ENCODE measurements at places on chromosomes 5 and 9.

- no peak for DNase-seq
Observed at GRCh38 chr9:107635101-107635802, 145.7 kb upstream of the KLF4 start.

- DNase-seq, result no peak
Observed at GRCh38 chr9:81123526-81123925, 565.8 kb downstream of the TLE1 start.

DNA sequence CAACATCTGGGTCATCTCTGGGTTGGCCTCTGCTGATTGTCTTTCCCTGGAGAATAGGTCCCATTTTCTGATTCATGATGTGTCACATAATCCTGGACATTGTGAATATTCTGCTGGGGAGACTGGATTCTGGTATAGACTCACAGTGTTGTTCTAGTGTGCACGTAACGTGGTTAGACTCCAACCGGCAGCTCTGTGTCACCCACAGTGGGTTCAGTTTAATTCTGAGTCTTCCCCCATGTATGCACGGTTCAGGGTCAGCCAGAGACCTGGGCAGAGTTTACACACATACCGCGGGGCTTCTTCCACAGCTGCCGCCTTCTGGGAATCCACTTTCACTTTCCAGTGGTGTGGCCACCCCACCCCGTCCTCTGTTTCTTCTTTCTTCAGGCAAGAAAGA, 38.0 kb upstream of the LRRC14B start:
- DNase-seq, result no peak

DNA sequence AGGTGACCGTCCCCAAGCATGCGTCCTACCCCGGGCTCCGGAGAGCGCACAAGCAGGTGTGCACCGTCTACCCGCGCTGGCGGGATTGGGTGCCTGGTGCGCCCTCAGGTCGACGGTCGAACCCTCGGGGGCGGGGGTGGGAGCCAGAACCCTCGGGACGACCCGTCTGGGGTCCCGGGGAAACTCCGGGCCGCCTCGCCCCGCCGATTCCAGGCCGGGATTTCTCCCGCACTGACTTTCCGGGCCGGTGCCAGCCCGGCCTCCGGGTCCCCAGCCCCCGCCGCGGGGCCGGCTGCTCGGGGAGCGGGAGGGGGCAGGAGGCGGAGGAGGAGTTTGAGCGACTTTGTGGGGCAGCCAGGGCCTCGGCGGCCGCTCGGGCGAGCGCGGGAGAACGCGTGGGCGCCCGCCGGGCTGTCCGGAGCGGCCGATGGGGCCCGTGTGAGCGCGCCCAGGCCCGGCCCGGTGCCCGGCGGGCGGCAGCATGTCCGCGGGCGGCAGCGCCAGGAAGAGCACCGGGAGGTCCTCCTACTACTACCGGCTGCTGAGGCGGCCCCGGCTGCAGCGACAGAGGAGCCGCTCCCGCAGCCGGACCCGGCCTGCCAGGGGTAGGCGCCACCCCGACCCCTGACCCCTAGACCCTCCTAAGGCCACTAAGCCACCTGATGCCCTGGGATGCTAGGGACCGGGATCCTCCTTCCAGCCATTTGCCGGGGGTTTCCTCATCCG, at the start of gene DAB2IP:
DAB2IP (plus strand) TSS at position 340 of the 726 bp plus-strand sequence; CDS start at position 482, 142 bp downstream.
- peak; percentile 64 for DNase-seq

- DNase-seq, result no peak
Observed at GRCh38 chr5:134227259-134227658, 1.4 kb upstream of the PPP2CA start.

GRCh38 chr5:2193142-2193541, 310.4 kb upstream of the IRX4 start:
- no peak for DNase-seq

DNA sequence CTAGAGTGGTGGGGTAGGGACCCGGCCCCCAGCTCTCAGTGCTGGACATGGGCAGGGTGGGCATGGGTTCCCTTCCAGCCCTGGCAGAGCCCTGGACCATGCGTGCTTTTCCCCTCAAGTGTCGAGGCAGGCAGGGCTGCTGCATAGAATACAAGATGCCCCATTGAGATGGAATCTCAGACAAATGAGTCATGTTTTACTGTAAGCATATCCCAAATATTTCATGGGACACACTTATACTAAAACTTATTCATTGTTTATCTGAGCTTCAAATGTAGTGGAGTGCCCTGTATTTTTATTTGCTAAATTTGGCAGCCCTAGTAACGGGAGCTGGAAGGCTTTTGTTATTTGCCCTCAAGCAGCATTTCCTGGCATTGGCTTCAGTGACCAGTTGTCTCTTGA, 3.2 kb upstream of the RNU6ATAC start:
- DNase-seq, result no peak

GRCh38 chr5:81545911-81546310, 152.0 kb upstream of the ACOT12 start:
- no peak for DNase-seq

DNA sequence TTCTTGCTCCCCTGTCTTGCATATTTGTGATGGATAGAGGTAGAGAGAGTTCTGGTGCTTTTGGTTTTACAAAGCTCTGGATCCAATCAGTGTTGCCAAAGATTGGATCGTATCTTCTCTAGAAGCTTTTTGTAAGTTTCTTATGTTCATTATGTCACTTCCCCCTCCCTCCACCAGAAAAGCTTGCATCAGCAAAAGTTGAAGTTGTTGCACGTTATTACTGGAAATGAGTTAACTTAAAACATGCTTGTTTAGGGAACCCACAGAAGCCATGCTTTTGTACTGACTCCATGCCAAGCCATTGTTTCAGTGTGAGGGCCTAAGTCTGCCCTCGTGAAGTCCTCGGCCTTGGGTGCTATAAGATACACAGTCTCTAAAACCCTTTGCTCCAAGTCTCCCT, 186.5 kb downstream of the ERCC6L2 start:
- DNase-seq, result no peak

GRCh38 chr5:2562036-2562435, 189.4 kb downstream of the IRX2 start:
- no peak for DNase-seq

GRCh38 chr9:92729735-92730155, 34.9 kb downstream of the BICD2 start:
- no peak for DNase-seq

- DNase-seq, result no peak
Observed at GRCh38 chr9:95091601-95092261, 225.8 kb downstream of the FANCC start.

GRCh38 chr9:7117676-7118561, 360.1 kb downstream of the KDM4C start:
- DNase-seq, result peak; percentile 53

GRCh38 chr5:179776411-179776938, 17.3 kb upstream of the LTC4S start:
- DNase-seq, result no peak

DNA sequence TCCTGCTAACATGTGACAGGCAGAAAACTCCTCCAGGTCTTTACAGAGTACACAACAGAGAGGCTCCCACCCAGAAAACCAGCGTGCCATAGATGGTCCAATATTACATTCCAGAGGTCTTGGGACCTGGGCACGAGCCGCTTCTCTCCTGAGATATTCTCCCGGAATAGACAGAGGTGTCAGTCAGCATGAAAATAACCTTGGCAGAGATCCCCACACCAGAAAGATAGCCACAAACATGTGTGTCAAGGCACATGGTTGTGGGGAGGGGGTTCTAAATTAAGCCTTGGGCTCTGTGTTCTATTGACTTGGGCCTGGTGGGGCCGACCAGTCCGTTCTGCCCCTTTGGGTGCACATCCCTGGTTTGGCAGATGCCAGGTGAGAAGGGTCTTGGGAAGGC, 78.4 kb downstream of the BOD1 start:
- DNase-seq, result no peak

- no peak for DNase-seq
Observed at GRCh38 chr5:11062397-11062796, 301.4 kb upstream of the DAP start.

- DNase-seq, result no peak
Observed at GRCh38 chr5:80676706-80677105, 21.9 kb upstream of the DHFR start.

DNA sequence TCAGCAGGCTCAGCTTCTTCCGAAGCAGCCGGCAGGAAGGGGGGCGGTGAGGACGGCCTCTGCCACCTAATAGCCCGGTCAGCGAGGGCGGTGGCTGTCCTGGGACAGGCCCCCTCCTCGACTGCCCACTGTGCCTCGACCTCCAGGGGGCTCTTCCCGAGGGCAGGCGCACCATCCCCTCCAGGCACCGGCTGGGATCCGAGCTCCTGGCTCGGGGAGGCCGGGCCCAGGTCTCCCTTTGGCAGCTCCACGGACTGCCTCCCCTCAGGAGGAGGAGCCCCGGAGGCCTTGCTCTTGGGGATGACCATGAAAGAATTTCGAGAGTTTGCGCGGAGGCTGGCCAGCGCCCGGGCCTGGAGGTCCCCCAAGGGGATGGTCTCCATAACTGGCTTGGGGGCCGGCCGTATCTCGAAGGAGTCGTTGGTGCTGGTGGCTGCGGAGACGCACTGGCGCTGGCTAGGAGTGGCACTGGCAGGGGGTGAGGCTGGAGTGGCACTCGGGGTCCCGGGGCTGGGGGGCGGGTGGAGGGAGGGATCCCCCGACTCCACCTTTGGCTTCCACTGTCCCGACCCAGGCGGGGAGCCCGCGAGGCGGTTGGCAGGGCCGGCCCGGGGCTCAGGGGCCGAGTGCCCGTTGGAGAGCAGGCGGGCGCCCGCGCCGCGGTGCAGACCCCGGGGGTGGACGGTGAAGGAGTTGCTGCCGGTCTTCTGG, 975 bp downstream of the TPRN start:
- DNase-seq, result no peak

- no peak for DNase-seq
Observed at GRCh38 chr5:65970481-65971367, 44.3 kb downstream of the ERBIN start.

DNA sequence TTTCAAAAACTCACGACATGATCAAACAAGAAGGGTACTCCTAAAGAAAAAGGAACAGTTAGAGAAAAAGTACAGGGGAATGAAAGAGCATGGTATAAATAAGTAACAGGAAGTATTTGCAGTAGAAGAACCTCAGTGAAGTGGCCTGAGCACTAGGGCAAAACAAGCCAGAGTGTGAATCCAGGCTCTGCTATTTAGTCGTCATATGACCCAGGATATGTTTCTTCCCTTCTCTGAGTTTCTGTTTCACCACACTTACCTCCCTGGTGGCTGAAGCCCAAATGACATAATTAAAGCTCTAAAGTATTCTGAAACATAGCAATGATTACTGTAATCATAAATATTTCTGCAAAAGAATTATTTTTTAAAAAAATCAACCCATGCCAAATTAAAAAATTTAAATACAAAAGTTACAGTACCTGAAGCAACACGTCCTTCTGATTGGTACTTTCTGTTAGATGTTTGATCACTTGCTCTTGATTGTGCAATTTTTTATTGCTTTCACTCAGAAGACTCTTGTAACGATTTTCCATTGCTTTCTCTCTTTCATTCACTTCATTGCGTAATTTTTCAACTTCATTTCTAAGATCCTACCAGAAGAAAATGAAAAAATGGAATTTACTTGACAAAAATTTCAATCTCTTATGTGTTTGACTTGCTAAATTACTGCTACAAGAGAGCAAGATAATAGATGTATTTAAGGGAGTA, 88.9 kb downstream of the CDK5RAP2 start:
- DNase-seq, result peak; percentile 22

GRCh38 chr9:137021979-137022661, 5.9 kb downstream of the ABCA2 start:
- DNase-seq, result peak; percentile 73

DNA sequence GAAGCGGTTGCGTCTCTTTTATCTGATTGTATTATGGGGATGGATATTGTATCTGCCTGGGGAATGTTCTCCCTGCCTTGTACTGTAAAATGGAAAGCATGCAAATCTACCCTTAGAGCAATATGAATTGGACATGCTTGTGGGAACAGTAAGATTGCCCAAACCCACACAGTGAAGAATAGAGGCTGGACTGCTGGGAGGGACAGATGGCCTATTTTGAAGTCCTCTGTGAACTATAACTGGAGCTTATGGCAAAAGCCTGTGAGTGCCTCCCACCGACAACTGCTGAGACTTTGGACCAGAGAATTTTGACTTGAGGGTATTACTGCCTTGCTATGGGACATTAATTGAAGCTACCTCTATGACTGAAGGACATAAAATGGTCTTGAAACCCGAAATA, 168.9 kb downstream of the ERCC6L2 start:
- no peak for DNase-seq

DNA sequence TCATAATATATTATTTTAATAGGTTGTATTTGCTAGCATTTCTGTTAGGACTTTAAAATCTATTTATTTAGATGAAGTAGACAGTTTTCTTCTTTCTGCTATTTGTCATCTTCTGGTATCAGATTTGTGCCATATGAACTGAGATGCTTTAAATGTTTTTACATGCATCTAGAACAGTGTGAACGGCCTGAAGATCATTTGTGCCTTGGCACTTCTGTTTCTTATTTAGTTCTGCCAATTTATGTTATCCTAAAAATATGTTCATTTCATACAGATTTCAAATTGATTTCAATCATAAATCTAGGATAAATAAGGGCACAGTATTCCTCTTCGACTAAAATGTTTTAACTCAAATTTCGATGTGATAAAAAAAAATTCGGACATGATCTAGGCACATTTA, 16.1 kb downstream of the ZBTB34 start:
- no peak for DNase-seq

- DNase-seq, result no peak
Observed at GRCh38 chr5:122507581-122507980, 195.5 kb downstream of the SNCAIP start.

DNA sequence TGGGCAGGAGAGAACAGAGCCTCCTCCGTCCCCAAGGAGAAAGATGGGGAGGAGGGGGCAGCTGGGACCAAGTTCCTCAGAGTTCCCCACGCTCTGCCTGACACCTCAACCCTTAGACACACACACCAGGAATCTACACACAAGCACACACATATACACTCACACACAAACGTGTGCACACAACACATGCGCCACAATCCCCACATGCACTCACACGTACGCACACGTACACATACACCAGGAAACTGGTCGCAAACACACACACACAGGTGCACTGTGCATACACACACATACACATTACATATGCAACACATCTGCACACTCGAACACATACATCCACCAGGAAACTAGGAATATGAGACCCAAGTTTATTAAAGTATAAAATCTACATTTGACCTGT, 50.4 kb downstream of the ROR2 start:
- DNase-seq, result no peak

GRCh38 chr9:137828527-137829259, 48.9 kb upstream of the CACNA1B start:
- peak; percentile 58 for DNase-seq

- DNase-seq, result peak; percentile 64
Observed at GRCh38 chr5:159098603-159099436, 896 bp downstream of the EBF1 start.

- DNase-seq, result no peak
Observed at GRCh38 chr5:76735762-76736545, 20.0 kb downstream of the F2R start.

- DNase-seq, result peak; percentile 49
Observed at GRCh38 chr5:6525910-6526309, 77.3 kb downstream of the UBE2QL1 start.

DNA sequence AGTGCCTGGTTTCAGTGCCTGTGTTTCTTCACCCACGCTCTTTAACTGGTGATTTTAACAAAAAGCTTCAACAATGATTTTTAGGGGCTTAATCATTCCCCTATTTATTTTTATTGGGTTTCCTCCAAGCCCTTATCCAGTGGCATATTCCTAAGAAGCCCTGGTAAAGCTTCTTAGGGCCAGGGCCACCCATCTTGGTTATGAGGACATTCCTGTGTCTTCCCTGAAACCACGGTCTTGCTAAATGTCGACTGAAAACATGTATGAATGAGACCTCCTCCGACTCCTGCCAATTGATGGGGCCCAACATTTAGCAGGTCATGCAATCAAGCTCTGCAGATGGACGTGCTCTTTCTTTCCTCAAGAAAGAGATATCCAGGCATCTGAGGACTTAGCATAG, 13.7 kb upstream of the CARTPT start:
- DNase-seq, result no peak
